Activated CD8-positive, alpha-beta memory T cell treated with anti-CD3 and anti-CD28 coated beads, Interleukin-2, amount 10 ng/mL, durations not matched to agents 7 days and 5 days (primary cell): ENCODE measurements at places on chromosomes 6 and 20. TPM values are rescaled to one million over a fixed set of nuclear protein-coding genes. Genes with fewer than 3 reads are reported as not detected.

Gene C20orf202
- total RNA-seq: not detected

Gene CABLES2
- 16.5 TPM for total RNA-seq

Gene TUBB1
- not detected for total RNA-seq

Gene SLC22A7
- total RNA-seq: not detected

Gene HAO1
- not detected for total RNA-seq

Gene PCSK2
- not detected for total RNA-seq

Gene LY6G6D
- total RNA-seq: not detected

Gene FAM209B
- 1.3 TPM for total RNA-seq

Gene CFAP61
- total RNA-seq: not detected

Gene SYNDIG1
- total RNA-seq: not detected

- H3K4me1 ChIP-seq: peaks cover 42% of the 10 kb centered on the region
- H3K36me3 ChIP-seq: peaks cover 5% of the 10 kb centered on the region
- no peak overlapping the region for H3K4me3 ChIP-seq
- H3K27me3 ChIP-seq: no peaks in the 10 kb centered on the region
These were observed 26.0 kb upstream of the CCND3 start for GRCh38 chr6:41967312-41968287.

DNA sequence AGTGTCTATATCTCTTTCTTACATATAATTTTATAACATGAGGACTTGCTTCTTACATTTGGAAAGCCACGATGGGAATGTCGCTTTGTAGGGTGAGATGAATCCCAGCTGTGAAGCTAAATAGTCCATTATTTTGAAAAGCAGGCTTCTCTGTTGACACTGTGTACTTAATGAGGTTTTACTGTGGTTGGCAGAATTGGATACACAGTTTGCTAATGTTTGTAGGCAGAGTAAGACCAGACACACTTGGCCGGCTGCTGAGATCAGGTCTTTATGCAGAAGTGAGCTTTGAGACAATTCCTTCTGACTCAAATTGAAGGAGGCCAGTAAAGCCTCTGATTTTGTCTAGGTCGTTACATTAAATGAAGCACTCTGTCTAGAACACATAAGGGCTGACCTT, 93.0 kb downstream of the NDUFAF5 start:
- H3K27ac ChIP-seq: no peak overlapping the region
- no peaks in the 10 kb centered on the region for H3K36me3 ChIP-seq
- no peak overlapping the region for H3K4me3 ChIP-seq
- H3K27me3 ChIP-seq: no peaks in the 10 kb centered on the region
- DNase-seq: no peak

GRCh38 chr20:56328861-56329260, 29.9 kb upstream of the FAM210B start:
- H3K27ac ChIP-seq: no peak overlapping the region
- H3K36me3 ChIP-seq: no peaks in the 10 kb centered on the region
- DNase-seq: no peak
- H3K4me1 ChIP-seq: no peaks in the 10 kb centered on the region

GRCh38 chr20:46293084-46293483, 15.2 kb downstream of the CDH22 start:
- peaks cover 25% of the 10 kb centered on the region for H3K27me3 ChIP-seq
- H3K36me3 ChIP-seq: no peaks in the 10 kb centered on the region
- DNase-seq: no peak
- H3K27ac ChIP-seq: no peak overlapping the region
- H3K4me1 ChIP-seq: no peaks in the 10 kb centered on the region
- H3K4me3 ChIP-seq: no peak overlapping the region

DNA sequence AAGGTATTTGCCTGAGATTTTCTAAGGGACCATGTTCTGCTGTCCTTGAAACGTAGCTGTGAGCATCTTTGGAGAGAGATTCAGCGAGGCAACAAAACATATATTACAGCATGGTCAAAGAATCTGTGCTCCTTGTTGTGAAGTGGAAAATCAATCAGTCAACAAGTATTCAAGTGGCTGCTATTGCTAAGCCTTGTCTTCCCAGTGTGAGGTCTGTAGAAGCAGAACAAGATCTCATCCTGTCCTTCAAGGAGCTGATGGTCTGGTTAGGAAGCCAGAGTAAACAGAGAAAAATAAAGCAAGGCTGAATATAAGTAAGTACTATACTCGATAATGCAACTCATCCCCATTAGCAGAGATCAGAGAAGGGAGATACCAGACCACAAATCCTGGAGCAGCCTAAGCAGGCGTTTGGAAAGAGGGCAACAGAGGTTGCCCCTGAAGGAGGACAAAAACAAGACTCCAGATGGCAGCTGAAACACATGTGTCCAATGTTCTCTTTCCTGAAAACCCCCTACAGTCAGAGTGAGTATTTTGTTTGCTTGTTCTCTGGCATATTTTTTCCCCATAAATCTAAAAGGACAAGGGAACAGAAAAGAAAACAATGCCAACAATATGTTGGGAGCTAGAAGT, 392.0 kb downstream of the SYNE1 start:
- no peak for DNase-seq
- H3K27me3 ChIP-seq: no peaks in the 10 kb centered on the region
- H3K27ac ChIP-seq: no peak overlapping the region
- H3K4me3 ChIP-seq: no peak overlapping the region

DNA sequence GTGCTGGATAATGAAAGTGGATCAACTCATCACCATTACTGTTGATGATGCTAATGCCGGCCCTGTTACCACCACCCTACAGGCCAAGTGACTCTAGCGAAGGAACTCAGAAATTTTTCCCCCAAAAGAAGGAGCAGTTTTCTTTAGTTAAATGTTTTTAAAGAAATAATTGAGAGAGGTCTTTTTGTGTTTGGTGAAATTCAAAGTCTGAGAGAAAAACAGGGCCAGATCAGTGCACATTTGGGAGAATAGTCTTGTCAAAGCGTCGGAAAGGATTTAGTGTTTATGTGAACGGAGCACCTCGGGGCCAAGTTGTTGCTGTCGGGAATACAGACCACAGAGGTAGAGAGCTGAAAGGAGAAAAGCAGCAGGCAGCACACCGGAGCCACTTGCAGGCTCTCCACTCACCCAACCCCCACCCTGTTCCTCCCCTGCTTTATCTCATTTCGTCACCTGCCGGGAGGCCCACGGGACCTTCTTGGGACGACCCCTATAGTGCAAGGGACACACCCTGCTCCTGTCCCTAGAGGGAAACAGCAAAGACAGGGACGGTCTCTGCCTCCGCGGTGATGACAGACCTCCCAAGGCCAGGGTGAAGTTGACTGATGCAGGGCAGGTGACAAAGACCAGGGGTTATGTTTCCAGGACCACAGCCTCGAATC, 6.8 kb downstream of the TFAP2B start:
- H3K4me3 ChIP-seq: no peak overlapping the region
- peaks cover 75% of the 10 kb centered on the region for H3K27me3 ChIP-seq
- peaks cover under 1% of the 10 kb centered on the region for H3K4me1 ChIP-seq
- H3K27ac ChIP-seq: no peak overlapping the region
- H3K36me3 ChIP-seq: no peaks in the 10 kb centered on the region

DNA sequence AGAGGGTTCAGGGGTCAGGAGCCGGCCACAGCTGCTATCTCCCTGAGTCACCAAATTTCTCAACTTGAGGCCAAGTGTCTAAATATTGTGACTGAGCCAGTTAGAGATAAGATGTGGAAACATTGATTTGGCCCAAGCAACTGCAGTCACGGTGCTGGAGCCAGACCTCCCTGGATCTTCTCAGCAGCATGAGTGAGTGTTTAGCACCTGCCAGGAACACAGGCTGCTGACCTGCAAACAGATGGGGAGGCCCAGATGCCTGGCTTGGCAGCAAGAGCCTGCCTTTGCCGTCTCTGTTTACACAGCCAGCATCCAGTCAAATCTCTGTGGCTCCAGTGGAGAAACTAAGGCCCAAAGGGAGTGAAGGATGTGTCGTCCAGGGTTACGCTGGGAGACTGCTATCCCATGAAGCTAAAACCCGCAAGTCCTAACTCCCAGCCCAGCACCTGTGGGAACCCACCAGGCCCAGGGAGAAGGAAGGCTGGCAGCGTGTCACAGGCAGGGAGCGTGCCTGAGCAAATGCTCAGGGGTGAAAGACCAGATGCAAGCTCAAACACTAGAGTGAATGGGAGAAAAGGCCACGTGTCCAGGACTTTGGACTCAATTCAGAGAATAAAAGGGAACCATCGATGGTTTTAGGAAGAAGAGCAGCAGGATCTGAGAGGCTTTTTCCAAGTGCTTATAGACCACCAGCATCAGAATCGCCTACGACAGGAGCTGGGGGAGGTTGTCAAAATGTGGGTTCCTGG, 15.9 kb upstream of the PTGIS start:
- H3K36me3 ChIP-seq: peaks cover 10% of the 10 kb centered on the region
- peaks cover 38% of the 10 kb centered on the region for H3K4me1 ChIP-seq
- DNase-seq: no peak
- no peaks in the 10 kb centered on the region for H3K27me3 ChIP-seq
- no peak overlapping the region for H3K27ac ChIP-seq
- H3K4me3 ChIP-seq: no peak overlapping the region

DNA sequence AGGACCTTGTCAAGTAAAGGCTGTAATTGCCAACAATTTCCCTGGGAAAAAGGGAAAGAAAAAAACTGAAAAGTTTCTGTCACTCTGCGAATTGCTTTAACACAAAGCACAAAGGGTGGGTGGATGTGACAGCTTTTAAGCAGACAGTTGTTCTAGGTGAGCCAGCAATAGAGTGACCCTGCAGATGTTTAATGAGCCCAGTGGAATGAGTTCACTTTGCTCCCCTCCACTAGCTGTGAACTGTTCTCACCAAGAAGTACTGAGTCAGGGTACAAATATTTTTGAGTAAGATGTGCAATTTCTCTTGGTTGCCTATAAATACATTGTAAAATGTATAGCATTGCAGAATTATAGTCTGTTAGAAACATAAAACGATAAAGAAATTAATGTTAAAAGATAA, 26.2 kb upstream of the LRRC1 start:
- peaks cover 1% of the 10 kb centered on the region for H3K27me3 ChIP-seq
- no peak overlapping the region for H3K4me3 ChIP-seq
- H3K27ac ChIP-seq: no peak overlapping the region
- H3K4me1 ChIP-seq: no peaks in the 10 kb centered on the region
- no peak for DNase-seq

GRCh38 chr6:115896538-115897129, 164.1 kb downstream of the FRK start:
- no peak overlapping the region for H3K27ac ChIP-seq
- peaks cover 3% of the 10 kb centered on the region for H3K4me1 ChIP-seq
- H3K36me3 ChIP-seq: no peaks in the 10 kb centered on the region
- no peak for DNase-seq
- H3K27me3 ChIP-seq: peaks cover 2% of the 10 kb centered on the region
- no peak overlapping the region for H3K4me3 ChIP-seq

DNA sequence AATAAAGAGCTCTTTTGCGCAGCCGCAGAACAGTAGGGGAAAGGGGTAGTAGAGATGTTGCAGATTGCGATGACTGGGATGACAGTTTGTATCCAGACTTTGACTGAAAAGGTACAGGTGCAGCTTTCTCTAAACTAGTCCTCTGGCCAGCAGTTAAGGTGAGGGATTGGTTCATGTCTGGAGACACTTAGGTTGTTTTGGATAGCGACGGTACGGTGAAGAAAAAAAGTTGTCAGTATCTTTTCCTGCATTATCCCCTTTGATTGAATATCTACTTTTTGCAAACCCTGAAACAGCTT, 537 bp downstream of the PRR3 start:
- no peak for DNase-seq
- peak overlapping the region; percentile 98 for H3K4me3 ChIP-seq
- peaks cover 34% of the 10 kb centered on the region for H3K4me1 ChIP-seq
- H3K27ac ChIP-seq: peak overlapping the region; percentile 100
- H3K36me3 ChIP-seq: peaks cover 27% of the 10 kb centered on the region

GRCh38 chr6:29112135-29112534, 4.3 kb downstream of the OR2J3 start:
- no peaks in the 10 kb centered on the region for H3K36me3 ChIP-seq
- H3K27me3 ChIP-seq: peaks cover 27% of the 10 kb centered on the region
- no peak overlapping the region for H3K4me3 ChIP-seq
- H3K4me1 ChIP-seq: no peaks in the 10 kb centered on the region
- H3K27ac ChIP-seq: no peak overlapping the region

- no peak overlapping the region for H3K27ac ChIP-seq
- peaks cover 4% of the 10 kb centered on the region for H3K4me1 ChIP-seq
- H3K36me3 ChIP-seq: no peaks in the 10 kb centered on the region
- DNase-seq: no peak
These were observed 111.4 kb upstream of the ARMC2 start for GRCh38 chr6:108736832-108737231.

- no peaks in the 10 kb centered on the region for H3K36me3 ChIP-seq
- H3K4me1 ChIP-seq: no peaks in the 10 kb centered on the region
- no peak for DNase-seq
- H3K27me3 ChIP-seq: no peaks in the 10 kb centered on the region
- H3K27ac ChIP-seq: no peak overlapping the region
These were observed 808.1 kb downstream of the MAFB start for GRCh38 chr20:39880890-39881289.

DNA sequence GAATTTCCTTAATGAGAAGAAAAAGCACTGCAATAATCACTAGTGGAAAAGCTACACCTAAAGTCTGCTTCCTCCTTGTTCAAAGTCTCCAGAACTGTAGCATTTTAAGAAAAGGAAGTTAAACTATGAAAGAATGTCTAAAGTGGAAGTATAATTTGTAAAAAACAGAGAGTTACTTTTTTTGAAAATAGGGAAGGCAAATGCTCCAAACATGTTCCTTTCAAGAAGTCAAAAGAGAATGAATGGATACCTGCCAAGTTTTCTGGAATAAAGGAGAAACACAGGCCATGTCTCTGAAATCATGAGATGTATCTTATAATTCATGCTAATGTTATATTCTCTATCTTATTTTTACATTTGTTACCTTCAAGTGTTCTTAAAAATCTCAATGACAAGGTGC, 60.7 kb upstream of the ADGRG6 start:
- no peaks in the 10 kb centered on the region for H3K4me1 ChIP-seq
- no peak overlapping the region for H3K27ac ChIP-seq
- H3K4me3 ChIP-seq: no peak overlapping the region
- peaks cover 6% of the 10 kb centered on the region for H3K27me3 ChIP-seq

DNA sequence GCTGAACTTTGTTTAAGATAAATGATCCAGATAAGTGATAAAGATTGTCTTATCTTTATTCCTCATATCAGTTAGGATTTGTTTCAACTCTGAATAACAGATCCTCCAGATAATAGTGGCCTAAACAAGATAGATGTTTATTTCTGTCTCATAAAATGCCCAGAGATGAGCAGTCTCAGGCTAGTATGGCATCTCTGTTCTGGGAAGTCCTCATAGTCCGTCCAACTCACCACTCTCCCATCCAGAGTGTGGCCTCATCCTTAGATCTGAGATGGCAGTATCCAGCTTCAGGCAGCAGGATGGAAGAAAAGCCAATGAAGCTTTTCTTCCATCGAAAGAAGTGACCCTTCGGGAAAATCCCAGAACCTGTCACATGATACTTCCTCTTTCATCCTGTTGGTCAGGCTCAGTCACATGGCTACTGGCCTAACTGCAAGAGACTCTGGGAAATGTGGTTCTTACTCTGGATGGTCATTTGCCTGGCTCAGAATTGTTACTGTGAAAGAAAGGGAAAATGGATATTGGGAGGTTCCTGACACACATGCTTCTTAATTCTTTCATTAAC, 29.4 kb upstream of the TAGAP start:
- H3K36me3 ChIP-seq: peaks cover 5% of the 10 kb centered on the region
- H3K27ac ChIP-seq: no peak overlapping the region
- DNase-seq: peak; percentile 9

GRCh38 chr6:8131265-8131897, 29.0 kb upstream of the EEF1E1 start:
- H3K36me3 ChIP-seq: no peaks in the 10 kb centered on the region
- peaks cover 16% of the 10 kb centered on the region for H3K27me3 ChIP-seq
- H3K4me3 ChIP-seq: no peak overlapping the region
- no peak overlapping the region for H3K27ac ChIP-seq
